Stimulated activated CD4-positive, alpha-beta T cell treated with anti-CD3 and anti-CD28 coated beads, Interleukin-1b, Interleukin-23, amount 100 ng/mL, for 1 hour (primary cell): ENCODE measurements at places on chromosomes 1 and 21.

DNA sequence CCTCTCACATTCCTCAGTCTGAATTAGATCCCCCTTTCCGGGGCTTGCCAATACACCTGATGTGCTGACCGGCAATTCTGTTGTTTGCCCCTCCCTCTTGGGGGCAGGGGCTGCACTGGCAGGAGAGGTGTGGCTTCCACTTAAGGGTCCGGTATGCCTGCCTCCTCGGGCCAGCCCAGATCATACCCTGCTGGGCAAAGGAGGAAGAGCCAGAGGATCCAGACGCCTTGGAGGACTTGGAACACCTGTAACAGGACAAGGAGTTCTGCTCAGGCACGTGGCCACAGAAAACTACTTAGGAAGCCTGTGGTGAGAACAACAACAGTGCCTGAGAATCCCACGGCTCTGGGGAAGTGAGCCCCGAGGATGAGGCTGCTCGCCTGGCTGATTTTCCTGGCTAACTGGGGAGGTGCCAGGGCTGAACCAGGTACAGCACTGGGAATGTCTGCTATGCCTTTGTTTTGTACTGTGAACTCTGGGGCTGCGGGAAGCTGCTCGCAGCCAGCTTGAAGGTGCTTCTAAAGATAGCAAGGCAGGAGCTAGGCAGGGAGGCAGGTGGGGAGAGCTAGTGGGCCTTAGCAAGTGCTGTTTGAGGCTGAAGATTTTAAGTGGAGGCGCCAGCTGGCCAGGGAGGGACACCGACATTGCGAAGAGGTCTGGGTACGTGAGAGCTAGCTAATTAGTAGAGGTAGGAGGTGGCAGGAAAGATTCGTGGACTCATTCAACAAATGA lies at the start of gene SMPDL3B:
Gene SMPDL3B (plus strand): TSS at position 183 of the 732 bp plus-strand sequence. CDS start 184 bp downstream, at position 367.
- no peak for DNase-seq

DNA sequence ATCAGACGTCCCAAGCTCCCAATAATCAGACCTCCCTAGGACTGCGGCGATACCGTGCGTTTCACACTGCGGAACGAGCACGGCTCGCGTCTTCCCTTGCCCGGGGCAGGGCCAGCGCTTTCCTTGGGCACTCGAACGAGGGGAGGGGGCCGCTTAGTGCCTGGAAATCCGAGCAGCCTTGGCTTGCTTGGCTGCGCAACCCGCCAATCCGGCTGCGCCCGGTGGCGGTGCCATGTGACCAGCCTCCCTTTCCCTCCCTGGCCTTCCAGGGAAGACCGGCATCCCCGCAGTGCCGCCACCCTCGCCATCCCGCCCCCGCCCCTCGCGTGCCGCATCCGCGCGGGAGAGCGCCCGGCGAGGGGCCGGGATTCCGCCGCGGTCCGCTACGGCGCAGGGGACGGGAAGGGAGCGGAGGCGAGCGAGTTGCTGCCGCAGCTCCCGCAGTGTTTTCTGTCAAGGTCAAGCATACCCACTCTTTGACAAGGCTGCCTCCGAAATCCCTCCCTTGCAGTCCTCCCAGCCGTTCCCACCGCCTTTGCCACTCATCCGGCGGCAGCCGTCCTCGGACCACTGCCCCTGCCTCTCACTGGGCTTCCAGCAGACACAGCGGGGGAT lies 8.3 kb upstream of the RNF19B start:
- DNase-seq: no peak

DNA sequence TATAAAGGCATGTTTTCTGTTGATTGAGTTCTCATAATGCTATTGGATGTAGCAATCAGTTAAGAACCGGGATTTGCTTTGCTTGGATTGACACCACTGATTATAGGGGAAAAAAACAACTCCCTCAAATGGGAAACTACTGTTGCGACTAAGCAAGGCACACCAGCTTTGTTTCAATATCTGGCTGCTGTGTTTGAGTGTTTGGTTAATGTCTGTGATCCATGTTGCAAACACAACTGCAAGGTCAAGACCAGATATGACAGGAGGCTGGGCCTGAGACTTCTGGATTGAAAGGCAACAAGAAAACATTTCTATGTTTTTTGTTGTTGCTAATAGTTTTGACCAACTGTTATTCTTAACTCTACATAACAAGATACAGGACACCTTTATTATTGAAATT lies 50.7 kb downstream of the MTR start:
- DNase-seq: no peak

DNA sequence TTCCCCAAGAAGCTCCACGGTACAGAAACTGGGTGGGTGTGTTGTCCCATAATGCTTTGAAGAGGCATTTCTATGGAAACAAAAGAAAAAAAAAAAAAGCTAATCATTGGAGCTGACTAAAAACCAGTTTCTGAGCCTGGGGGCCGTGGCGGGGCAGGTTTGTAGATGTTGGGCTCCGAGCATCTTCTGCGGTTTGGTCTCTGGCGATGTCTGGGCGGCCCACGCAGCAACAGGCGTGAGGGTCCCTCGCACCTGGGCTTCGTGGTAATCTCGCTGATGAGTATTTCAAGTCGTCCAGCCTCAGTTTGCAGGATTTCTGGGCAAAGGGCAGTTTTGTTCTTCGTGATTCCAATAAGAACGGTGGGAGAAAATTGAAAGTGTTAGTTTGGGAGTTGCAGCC lies 6.8 kb downstream of the TP73 start:
- DNase-seq: no peak

GRCh38 chr1:158998781-158999161 lies 10.9 kb upstream of the IFI16 start:
- peak; percentile 14 for DNase-seq

GRCh38 chr1:83769594-83770318 lies 229.2 kb downstream of the TTLL7 start:
- DNase-seq: no peak

DNA sequence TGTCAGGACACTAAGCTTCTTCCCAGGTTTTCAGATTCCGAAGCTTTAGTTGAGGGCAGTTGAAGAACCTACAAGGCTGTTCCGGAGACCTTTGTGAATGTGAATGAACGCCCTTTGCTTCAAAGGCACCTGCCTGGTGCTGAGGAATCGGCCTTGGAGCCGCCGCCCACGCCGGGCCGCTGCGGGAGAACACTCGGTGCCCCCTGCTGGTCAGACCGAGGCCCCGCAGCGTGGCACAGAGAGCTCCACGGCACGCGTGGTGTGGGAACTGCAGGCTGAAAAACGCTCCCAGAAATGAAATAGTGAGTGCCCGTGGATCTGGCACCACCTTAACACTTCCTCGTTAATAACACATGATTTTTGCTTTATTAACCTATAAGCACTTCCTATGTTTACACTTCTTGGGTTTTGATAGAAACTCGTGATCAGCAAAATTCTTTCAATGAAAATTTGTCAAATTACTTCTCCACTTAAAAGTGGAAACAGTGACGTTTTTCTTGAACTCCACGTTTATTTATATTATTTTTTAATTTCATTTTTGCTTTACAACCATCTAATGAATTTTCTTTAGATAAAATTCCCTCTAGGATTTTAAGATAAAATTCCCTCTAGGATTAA lies 460.6 kb downstream of the DSCAM start:
- DNase-seq: peak; percentile 12

DNA sequence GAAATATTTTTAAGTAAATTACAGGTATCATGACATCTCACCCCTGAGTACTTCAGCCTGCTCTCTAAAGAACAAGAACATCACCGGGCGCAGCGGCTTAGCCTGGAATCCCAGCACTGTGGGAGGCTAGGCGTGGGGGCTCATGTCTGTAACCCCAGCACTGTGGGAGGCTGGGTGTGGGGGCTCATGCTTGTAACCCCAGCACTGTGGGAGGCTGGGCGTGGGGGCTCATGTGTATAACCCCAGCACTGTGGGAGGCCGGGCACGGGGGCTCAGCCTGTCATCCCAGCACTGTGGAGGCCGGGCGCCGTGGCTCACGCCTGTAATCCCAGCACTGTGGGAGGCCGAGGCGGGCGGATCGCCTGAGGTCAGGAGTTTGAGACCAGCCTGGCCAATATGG lies 7.7 kb upstream of the CDK11B start:
- no peak for DNase-seq

DNA sequence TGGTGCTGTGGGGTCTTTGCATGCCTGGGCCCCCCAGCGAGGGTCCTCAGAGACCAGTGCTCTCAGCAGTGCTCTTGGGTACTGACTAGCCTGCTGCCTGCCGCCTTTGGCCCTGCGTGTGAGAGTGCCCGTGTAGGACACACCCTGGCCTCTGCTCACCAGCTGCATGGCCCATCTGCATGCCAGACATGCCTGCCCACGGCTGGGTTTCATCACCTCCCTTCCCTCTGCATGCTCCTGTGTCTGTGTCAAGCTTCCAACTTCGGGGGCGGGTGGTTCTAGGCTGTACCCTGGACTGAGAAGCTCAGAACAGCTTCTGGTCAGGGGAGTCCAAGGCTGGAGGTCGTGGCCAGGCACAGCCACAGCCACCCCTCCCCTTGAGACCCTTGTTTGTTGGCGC lies 56.9 kb downstream of the PTPRF start:
- DNase-seq: no peak

DNA sequence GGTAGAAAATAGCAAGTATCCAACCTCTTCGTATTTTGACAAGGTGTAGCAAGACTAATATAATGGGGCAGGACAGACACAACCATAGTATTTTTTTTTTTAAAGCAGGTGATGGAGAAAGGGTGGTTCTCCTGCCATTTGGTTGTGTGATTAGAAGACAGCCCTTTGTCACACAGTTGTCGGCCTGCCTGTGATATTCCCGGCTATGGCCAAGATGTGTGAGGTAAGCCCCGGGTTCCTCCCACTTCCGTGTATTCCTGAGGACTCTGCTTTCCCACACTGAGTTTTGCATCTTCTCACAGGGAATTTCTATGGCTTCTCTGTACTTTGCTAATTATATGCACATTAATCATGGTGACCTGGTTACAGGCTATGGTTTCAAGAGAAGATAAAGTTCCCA lies 35.9 kb downstream of the ZNF496 start:
- DNase-seq: no peak

DNA sequence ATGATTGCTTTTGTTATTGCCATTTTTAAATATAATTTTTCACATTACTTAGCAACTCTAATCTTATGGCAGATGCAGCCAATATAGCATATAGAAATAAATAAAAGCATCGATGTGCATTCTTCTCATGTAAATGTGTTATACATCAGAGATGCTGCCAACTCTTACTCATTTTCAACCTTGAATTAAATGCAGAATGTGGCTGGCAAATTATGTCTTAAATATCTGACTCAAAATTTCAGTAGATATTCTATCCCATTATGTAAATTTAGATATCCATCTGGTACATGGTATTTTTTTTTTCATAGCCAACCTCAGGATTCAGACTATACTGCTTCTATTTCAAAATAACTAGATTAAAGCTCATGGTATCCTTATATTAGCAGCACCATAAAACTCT lies 916.7 kb upstream of the TMPRSS15 start:
- no peak for DNase-seq

DNA sequence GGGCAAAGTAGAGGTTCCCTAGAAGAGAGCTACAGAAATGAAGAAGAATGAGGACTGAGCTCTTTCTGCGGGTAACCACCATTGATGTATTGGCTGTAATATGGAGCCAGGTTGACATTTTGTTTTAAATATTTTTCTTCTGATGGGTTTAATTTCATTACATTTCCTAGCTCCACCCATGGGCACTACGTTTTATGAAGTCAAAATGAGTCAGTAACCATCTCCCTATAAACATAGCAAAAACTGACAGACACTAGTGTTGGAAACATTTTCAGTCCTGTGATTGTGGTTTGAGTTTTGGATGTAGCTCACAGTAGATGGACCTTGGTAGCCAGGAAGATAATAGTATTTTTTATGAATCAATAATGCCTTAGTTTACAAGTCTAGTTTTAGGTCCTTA lies 470.4 kb upstream of the B3GALT2 start:
- DNase-seq: no peak

- DNase-seq: no peak
Observed at GRCh38 chr1:232192781-232193450, 437.0 kb downstream of the SIPA1L2 start.

- DNase-seq: no peak
Observed at GRCh38 chr1:41622402-41622801, 137.9 kb upstream of the EDN2 start.

- no peak for DNase-seq
Observed at GRCh38 chr1:28976248-28976647, 61.9 kb downstream of the EPB41 start.

GRCh38 chr1:172485626-172486025 lies 41.8 kb upstream of the PIGC start:
- DNase-seq: no peak

DNA sequence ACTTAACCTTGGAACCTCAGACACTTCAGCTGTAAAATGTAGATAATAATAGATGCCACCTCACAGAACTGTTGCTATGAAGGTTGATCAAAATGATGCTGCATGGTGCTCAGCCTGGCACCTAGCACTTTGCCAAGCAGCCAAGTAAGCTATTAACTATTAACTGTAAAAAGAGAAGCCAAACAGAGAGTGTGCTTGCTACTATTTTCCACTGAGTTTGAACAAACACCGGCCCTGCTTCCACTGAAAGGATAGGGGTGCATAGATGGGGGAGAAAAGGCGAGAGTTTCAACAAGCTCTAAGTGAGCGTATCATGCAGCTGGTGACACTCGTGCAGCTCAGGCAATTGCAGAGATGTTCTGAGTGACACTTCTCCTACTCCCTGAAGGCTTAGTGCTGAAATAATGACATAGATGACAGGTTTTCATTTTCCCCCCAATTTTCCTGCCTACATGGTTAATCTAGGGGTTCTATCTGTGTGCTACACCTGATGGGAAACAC lies 78.2 kb downstream of the GPR88 start:
- DNase-seq: no peak

- no peak for DNase-seq
Observed at GRCh38 chr1:28592321-28593071, 431 bp downstream of the RAB42 start.

DNA sequence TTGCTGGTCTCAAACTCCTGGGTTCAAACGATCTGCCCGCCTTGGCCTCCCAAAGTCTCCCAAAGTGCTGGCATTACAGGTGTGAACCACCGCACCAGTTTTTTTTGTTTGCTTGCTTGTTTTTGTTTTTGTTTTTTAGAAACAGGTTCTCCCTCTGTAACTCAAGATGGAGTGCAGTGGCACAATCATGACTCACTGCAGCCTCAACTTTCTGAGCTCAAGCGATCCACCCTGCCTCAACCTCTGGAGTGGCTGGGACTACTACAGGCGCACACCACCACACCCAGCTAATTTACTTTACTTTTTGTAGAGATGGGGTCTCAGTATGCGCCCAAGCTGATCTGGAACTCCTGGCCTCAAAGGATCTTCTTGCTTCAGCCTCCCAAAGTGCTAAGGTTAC lies 47.3 kb upstream of the USP1 start:
- DNase-seq: no peak

GRCh38 chr1:177162243-177162642 lies 2.3 kb downstream of the ASTN1 start:
- no peak for DNase-seq

DNA sequence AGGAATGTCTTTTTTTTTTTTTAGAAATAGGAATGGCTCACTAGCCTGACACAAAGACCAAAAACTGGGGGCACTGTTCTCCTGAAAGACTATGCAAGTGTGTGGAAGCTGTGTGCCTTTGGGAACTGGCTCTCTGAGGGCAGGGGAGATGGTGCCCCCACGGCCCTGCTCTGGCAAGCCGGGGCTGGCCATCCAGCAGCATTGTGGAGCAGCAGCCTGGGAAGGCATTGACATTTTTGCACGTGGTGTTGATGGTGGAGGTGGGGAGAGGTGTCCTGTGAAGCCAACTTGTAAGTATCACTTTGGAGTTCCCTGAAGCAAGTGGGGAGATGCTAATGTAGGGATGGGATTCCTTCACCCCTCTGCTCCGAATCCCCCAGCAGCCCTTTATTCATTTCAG lies 460.1 kb downstream of the RPS6KC1 start:
- no peak for DNase-seq

GRCh38 chr1:29550119-29550841 lies 314.0 kb downstream of the PTPRU start:
- DNase-seq: no peak

GRCh38 chr1:117967881-117968280 lies 38.3 kb downstream of the WDR3 start:
- no peak for DNase-seq
